ENCODE measurements at places on chromosomes 4 and X.

DNA sequence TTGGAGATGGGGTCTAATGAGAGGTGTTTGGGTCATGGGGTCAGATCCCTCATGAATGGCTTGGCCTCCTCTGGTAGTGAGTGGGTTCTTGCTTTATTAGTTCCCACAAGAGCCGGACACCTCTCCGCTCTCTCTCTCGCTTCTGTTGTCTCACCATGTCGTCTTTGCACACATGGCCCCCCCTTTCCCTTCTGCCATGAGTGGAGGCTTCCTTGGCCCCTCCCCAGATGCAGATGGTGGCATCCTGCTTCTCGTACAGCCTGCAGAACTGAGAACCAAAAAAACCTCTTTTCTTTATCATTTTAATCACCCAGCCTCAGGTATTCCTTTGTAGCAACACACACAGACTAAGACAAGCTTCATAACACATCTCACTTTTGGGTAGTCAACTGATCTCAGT, 49.6 kb upstream of the SPRY1 start:
- DNase-seq, result no peak

- DNase-seq, result no peak
These were observed 593 bp downstream of the ELF4 start for GRCh38 chrX:130109429-130110378.

DNA sequence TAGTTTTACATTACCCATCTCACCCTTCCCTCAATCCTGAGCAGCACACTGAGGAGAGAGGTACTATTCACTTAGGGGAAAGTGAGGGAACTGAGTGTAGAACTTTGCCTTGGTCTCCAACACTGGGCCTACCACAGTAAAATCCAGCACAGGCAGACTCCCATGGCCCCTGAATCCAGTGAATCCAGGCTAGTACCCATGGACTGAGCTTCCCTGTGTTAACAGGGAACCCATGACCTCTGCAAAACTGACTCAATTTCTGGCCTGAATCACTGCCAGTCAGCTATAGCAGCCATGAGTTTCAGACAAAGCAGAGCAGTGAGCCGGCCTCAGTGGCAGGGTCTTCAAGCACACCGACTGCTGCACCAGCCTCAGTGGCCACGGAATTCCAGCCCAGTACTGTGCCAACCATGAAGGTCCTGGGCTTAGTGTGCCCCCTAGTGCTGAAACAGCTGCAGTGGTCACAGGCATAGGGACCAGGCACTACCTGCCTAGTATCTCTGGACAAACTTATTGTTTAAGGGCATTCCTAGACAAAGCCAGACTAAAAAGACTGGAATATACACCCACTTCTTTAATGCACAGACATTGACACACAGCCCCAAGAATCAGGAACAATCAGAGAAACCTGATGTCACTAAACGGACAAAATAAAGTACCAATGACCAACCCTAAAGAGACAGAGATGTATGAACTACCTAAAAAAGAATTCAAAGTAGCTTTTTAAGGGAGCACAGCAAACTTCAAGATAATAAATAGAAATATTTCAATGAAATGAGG, 127.4 kb upstream of the RPL34 start:
- no peak for DNase-seq

DNA sequence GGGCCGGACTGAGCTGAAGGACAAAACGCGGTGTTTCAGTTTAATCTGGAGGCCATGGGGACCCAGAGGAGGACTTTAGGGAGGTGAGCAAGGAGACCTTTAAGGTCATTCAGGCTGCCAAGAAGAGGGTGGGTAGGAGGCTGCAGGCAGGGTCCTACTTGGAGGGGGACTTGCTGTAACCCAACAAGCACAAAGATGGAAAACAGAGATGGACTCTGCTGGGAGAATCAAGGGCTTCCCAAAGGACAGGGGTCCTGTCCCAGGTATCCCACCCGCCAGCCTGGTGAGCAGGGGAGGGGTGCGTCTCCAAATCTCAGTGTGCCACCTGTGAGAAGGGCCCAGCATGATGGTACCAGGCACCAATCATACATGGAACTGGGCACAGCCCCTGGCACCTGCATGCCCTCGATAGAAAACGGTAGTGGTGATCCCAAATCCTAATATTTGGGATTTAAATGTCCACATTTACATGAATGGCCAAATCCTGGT, 3.9 kb upstream of the HAUS3 start:
- DNase-seq, result no peak

- DNase-seq, result no peak
These were observed 71.6 kb downstream of the GPC3 start for GRCh38 chrX:133913658-133914388.

- no peak for DNase-seq
These were observed 92.0 kb downstream of the PHEX start for GRCh38 chrX:22124098-22124497.

- DNase-seq, result no peak
These were observed 62.7 kb downstream of the ANTXR2 start for GRCh38 chr4:80010316-80010715.

Measured in SK-N-MC (cell line).